ENCODE measurements at places on chromosomes 13 and 19.

DNA sequence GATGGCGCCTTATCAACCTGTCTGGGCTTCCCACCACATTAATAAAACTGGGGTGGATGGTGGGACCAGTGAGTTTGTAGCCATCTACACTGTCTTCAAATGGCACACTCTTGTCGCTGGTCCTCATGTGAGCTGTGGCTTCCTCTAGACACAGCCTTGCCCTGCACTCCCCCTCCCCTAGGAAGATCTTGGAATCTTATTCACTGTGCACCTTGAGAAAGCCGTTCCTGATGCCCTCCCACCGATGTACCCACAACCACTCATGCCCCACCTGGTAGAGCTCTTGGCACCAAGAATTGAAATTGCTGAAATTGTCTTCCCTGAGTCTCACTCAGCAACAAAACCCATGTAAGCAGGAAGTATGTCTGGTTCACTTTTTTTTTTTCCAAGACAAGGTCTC is 146.0 kb downstream of the PTPRS start:
- DNase-seq: no peak

- DNase-seq: no peak
Measured at GRCh38 chr13:59409634-59410200, 754.0 kb downstream of the DIAPH3 start.

DNA sequence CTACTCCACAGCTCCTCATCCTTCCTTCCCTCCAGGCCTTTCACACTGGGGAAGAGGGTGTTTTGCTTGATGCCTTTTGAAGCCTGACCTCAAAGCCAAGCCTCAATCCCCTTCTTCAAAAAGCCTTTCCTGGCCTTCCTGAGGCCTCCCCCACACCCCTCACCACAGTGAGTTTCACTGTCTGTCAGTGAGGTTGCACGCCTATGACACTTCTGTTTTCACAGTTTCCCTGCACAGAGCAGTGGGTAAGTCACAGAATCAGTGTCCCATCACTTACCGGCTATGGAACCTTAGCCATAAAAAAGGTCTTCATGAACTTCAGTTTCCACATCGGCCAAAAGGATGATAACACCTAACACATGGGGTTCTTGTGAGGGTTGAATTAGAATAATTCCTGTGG is 371.4 kb downstream of the UQCRFS1 start:
- no peak for DNase-seq

GRCh38 chr13:75996582-75996981 is 360.5 kb downstream of the LMO7 start:
- DNase-seq: no peak

DNA sequence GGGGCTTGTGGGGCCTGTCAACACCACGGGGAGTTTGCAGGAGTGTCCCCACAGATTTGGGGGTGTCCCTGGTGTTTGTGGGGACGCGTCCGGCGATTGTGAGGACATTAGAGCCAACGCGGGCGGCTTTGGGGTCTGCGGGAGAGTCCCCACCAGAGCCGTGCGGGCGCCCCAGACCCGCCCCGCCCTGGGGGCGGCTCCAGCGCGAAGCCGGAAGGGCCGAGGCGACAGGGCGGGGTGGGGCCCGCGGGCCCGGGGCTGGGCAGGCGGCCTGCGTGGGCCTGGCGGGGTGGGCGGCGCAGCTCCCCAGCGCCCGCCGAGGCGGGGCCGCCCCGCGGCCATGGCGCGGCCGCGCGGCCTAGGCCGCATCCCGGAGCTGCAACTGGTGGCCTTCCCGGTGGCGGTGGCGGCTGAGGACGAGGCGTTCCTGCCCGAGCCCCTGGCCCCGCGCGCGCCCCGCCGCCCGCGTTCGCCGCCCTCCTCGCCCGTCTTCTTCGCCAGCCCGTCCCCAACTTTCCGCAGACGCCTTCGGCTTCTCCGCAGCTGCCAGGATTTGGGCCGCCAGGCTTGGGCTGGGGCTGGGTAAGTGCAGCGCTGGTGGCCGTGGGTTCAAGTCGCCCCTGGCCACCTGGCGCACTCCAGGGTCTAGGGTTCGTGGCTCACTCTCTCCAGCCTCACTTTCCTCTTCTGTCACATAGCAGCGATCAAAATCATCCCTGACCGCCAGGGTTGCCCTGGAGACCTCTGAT is 10.3 kb downstream of the PDE4A start:
- no peak for DNase-seq

DNA sequence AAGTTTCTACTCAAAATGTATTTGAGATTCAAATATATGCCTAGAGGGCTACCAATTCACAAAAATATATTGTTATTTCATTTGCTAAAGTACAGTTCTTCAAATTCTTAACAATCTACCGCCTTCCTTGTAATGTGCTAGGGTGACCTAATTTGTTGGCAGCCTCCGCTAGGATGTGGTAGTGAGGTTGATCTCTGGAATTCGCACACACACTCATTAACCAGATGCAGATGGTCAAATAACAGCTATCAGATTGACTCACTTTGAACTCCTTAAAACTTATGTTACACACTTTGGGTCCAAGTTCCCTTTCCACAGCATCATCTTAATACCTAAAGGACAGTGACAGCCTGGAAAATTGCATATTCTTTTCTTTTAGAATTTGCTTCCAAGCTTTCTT is 367.3 kb downstream of the DCT start:
- DNase-seq: no peak

GRCh38 chr19:7013678-7014077 is 7.6 kb downstream of the MBD3L2B start:
- peak; percentile 35 for DNase-seq

DNA sequence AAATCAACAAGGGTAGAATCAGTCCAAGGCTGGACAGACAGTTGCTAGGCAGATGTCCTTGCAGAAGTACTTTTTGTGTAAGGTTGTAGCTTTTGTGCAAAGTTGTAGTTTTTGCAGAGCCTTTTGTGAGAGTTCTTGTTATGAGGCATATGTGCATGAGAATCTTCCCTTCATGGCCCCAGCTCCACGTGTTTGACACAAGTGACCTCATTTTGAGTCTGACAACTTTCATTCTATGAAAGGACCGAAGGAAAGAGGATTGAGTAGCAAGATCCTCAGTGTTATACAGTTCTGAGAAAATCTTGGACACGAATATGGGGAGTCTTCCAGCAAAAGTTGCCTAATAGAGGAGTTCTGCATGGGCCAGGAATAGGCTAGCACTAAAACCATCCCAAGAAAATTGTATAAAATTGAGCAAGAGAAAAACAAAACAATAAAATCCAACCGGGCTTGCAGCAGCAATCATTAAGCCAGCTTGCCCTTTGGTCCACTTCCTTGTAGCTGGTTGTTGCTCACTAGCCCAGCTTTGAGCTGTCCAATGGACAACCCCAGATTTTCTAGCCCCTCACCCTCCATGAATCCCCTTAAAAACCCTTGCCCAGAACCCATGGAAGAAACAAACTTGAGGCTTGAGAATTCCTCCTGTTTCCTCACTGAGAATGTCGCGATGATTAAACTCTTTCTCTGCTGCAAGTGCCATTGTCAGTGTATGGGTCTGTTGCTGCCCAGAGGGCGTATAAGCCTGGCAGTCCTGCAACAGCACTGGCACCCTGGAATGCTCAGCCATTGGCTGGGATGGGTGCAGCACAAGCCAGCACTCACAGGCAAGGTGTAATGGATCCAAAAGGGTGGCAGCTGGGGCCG is 6.5 kb downstream of the EPSTI1 start:
- no peak for DNase-seq

All from CD4-positive, alpha-beta T cell treated with Interleukin-4 for 4 hours (primary cell).